ENCODE measurements at places on chromosomes 7 and 10.
A peak's percentile ranks its signal among the peaks of the same experiment; 100 is the strongest.

- DNase-seq = no peak
Observed at GRCh38 chr7:44622342-44623151, 16.1 kb downstream of the OGDH start.

- no peak for DNase-seq
Observed at GRCh38 chr10:30821994-30822692, 192.6 kb upstream of the LYZL2 start.

- DNase-seq = no peak
Observed at GRCh38 chr7:68892236-68892635, 706.0 kb upstream of the AUTS2 start.

DNA sequence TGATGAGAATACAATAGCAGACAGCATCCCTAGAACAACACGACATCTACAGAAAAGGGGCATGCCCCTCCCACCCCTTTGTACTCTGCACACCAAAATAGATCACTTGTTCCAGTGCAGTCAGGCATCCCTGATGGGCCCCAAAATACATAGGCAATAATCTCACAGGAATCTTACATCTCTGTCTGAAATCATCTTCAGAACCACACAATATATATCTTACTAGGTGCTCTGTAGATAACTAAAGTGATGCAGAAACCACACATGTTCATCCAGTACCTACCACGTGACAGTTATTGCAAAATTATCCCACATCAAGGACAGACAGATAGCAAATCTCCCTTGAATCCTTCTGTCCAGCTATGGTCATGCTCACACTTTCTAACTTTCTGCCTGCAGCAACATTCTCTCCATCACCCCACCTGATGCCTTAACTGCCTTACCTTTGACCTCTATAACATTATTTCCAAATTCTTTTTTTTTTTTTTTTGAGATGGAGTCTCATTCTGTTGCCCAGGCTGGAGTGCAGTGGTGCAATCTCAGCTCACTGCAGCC is 30.7 kb downstream of the ST8SIA6 start:
- DNase-seq = no peak

DNA sequence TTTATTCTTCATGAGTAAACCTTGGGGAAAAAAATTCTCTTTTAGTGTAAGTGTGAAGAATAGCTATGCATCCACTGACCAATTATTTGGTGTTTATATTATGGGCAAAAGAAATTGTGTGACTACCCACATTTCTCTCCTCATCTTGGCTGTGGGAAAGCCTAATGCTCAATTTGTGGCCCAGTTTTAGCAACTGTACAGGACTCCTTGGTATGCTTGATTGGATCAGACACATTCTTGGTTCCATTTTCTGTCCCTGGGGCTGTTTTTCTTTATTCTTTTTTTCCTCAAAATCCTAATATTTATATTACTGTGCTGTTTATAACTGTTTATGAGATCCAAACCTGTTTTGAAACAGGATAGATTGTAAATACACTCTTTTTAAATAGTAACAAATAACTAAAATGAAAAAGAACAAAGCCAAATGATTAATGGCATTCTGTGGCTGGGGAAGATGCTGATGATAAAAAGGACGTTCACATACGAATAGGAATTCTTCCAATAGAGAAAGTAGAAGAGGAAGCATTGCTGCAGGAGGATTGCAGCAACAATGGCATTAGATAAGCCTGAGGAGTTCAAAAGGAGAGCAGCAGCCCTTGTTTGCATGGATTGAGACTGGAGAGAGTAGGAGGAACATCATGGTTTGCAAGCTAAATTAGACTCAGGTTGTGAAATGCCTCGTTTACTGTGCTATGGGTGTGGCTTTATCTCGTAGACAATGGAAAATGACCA is 580.5 kb downstream of the INHBA start:
- no peak for DNase-seq

DNA sequence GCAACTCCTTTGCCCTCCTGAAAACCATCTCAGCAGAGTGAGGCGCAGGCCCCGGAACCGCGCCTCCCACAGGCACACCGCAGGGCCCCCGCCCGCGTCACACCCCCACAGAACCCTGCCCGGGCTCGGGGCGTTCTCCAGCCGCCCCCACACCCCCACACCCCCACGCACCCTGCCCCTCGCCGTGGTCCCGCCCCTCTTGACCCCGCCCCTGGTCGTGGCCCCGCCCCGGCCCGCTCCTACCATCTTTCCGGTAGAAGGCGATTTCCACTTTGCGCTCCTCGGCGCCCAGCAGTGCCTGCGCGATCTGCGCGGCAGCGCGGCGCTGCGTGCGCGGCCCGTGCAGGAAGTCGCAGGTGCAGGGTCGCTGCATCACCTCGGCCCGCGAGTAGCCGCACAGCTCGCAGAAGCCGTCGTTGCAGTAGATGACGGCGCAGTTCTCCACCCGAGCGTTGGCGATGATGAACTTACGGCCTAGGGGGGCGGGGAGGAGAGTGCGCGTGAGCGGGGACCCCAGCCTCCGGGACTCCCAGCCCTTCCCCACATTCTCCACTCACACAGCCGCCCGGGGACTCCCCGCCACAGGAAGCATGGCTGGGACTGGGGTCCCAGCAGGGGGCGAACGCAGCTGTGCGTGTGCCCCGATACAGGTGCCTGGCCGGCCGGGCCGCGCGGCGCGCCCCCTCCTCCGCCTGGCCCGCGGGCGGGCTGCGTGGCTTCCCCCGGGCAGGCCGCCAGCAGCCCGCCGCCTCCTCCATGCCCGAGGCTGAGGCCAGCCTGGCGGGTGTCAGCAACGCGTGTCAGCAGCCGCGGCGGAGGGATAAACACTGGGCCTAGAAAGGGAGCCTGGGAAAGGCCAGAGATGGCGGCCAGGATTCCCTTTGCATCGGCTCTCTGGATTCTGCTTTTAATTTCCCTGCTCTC is 3.4 kb downstream of the KCNH2 start:
- no peak for DNase-seq

DNA sequence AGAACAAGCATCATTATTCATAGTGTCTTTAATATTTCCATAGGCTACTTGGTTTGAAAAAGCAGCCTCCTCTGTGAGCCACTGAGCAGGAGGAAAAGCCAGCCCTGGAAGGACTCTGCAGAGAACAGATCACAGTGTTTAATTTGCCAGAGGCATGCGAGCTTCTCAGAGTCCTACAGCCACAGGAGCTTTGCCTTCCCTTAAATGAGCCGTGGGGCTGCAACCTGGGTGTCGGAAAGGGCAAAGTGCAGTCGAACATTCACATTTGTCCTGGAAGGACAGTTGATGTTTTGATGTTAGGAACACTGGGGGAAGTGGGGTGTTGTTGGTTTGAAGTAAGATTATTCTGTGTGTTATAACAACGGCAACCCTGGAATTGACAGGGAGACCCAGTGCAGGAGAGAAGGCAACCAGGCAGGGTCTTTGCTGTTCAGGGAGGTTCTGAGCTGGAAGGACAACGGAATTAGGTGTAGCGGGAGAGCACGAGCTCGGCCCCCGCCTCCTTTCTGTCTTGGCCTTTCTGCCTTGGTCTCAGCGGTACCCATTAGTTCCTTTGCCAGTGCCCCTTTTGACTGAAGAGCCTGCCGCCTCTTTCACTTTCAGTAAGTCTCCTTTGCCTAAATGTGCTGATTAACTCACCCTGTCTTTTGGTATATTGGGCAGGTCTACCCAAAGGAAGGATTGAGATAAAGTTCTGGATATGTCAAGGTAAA is 192.3 kb upstream of the PITRM1 start:
- DNase-seq = no peak

DNA sequence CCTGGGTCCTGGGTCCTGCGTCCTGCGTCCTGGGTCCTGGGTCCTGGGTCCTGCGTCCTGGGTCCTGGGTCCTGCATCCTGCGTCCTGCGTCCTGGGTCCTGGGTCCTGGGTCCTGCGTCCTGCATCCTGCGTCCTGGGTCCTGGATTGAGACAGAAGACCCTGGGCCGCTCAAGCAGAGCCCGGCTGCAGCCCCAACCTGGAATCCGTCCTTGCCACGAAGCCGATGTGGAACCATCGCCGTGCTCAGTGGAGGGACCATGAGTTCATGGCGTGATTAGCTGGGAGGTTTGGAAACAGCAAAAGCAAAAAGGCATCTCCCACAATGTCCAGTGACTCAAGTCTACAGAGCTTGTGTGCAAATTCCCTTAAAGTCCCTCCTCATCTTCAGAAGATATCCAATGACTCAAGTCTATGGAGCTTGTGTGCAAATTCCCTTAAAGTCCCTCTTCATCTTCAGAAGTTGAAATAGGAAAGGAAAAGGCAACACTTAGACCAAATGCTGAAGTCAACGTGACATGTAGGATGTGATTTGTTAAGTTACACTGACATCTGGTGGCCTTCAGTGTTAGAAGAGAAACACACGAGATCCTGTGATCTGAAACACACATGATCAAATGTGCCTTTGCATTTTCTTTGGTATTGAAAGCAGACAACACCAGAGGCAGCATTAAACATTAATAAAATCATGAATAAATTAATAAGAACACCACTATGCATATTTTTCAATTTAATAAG is 179.9 kb downstream of the PTPRN2 start:
- DNase-seq = no peak

GRCh38 chr7:151678227-151678604 is 158.5 kb upstream of the RHEB start:
- no peak for DNase-seq

GRCh38 chr10:53358536-53358935 is 586.0 kb upstream of the MBL2 start:
- no peak for DNase-seq

GRCh38 chr7:93043385-93043985 is 74.3 kb downstream of the SAMD9 start:
- DNase-seq = peak; percentile 48

DNA sequence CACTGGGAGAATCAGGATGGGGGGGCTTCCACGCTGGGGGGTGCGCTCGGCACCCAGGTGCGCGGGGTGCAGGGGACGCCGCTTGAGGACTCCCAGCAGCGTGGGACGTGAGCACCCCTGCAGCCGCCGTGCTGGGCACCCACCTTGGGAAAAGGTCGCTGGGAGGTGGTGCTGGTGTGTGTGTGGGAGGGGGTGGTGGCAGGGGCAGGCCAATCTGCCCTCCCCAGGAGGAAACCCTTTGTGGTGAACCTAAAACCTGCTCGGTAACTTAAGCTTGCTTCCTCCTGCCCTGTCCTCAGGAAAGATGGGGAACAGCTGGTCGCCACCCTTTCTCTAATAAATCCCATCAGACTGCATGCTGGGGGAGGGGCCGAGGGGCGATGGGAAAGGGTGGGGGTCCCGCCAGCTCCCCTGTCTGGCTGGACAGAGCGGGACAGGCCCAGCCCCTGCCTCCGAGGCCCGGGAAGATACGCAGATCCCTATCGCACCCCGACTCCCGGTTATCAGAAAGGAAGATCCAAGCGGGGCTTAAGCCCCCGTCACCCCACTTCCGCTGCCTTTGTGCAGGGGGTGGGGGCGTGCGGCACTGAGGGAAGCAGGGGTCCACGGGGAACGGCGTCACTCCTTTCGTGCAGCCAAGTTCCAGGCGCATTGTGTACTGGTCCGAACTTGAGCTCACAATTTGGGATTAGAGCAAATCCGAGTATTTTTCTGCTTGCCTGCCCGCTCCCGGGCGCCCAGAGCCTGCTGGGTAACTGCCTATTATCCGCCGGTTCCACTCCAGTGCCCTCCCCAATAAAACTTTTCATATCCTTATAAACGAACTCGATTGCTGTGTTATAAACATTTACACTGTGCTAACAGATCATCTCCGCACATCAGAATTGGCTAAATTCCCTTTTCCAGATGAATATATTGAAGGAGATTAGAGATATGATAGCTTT is 64.6 kb downstream of the UNCX start:
- DNase-seq = no peak

GRCh38 chr7:41979834-41980307 is 257.1 kb downstream of the GLI3 start:
- no peak for DNase-seq

- no peak for DNase-seq
Observed at GRCh38 chr7:7687800-7688199, 30.6 kb downstream of the RPA3 start.

DNA sequence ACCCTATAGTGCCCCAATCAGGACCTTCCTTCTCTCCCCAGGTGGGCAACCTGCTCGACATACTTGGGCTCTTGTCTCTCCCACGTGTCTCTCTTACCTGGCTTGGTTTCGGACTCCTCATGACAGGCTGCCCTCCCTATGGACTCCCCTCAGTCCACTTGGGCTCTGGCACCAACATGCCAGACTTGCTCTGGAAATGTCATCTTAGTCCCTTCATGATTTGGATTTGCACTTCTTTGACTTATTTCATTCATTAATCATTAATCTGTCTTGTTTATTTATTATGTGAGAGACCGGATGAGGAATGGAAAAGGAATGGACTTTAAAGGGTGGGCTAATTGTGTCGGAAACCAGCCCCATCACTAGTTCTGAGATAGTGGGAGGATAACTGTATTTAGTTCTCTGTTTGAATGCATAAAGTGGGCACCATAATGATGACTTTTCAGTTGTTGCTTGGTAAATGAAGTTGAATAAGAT is 108.0 kb downstream of the SND1 start:
- DNase-seq = no peak

DNA sequence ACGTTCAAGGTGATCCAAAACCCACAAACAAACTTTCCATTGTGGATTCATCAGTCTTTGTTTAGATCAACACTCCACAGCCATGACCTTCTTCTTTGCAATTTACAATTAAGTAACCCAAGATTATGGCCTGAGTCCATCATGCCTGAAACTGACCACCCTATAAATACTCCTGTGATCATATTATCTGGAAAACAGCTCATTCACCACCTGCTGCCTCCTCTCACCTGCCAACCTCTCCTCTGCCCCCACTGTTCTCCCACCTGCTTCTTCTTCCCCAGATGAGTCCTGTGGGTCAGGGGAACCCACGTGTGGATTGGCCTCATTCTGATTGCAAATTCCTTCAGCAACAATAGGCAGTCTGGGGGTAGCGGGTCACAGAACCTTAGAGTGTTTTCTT is 81.4 kb downstream of the ABLIM1 start:
- DNase-seq = no peak

DNA sequence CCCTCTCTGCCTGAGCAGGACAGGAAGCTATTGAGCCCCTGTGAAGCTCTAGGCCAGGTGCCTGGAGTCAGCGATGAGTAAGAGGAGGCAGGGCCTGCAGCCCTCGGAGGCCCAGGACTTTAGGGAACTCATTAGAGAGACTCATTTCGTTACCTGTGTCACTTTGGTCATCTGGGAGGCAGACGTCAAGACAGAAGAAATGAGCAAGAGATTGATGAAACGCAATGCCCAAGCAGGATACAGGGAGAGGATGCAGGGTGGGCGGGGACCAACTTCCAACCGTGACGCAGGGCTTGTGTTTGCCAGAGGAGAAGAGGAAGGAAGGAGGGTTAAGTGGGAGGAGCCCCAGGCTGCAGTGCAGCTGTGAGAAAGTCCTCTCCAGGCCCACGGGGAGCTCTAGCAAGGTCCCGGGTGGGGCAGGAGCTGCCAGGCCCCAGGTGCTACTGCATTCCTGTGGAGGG is 26.4 kb upstream of the GNA12 start:
- no peak for DNase-seq

GRCh38 chr10:24869354-24870015 is 82.9 kb downstream of the PRTFDC1 start:
- DNase-seq = no peak

DNA sequence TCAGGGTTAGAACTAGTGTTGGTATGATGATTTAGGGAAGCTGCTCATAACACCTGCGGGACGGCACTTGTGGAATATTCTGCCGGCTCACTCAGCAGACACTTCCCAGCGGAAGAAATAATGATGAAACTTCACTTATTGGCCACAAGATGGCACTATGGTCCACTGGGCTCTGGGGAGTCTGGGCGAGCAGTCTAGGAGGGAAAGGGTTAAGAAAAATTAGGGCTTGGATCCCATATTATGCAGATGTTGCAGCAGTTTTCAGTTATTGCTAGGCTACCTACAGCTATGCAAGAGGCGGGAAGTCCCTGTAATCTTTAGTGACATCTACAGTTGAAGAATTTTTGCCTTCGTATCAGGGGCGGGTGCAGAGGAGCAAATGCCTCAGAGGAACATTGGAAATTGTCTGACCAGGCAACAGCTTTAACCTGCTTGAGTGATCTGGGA is 238.7 kb upstream of the PRSS58 start:
- DNase-seq = no peak
